ENCODE measurements at places on chromosomes 16 and 17.

DNA sequence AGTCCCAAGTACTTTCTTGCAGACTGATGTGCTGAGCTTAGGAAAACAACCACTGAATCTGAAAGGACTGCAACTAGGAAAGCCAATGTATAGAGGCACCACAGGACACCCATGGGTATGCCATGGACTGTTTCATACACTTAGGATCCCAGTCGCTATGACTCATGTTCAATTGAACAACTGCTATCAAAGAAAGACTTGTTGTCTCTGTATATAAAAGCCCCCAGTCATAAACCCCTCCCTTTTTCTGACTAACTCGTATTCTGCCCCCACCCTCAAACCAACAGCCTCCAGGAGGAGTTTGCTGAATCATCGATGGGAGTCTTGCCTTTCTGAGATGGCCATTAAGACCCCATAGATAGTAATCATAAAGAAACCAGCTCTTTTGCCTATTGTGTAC, 205.4 kb downstream of the ANKFN1 start:
- no peak for DNase-seq

DNA sequence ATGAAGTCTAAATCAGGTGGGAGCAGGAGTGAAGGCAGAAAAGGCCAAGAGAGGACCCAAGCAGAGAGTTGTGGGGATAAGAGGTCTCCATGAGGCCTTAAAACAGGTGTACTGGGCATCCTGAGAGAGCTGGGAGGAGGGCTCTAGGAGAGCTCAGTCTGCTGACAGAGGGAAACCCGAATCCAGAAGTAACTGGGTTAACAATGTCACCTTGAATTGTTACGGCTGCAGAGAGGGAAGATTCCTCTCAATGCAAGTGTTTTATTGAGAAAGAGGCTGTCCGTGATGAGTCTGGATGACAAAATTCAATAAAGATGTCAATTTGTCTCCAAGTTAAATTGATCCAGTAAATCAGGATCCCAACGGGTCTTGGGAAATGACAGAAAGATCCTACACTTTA, 8.3 kb downstream of the DHRS7C start:
- DNase-seq: no peak

DNA sequence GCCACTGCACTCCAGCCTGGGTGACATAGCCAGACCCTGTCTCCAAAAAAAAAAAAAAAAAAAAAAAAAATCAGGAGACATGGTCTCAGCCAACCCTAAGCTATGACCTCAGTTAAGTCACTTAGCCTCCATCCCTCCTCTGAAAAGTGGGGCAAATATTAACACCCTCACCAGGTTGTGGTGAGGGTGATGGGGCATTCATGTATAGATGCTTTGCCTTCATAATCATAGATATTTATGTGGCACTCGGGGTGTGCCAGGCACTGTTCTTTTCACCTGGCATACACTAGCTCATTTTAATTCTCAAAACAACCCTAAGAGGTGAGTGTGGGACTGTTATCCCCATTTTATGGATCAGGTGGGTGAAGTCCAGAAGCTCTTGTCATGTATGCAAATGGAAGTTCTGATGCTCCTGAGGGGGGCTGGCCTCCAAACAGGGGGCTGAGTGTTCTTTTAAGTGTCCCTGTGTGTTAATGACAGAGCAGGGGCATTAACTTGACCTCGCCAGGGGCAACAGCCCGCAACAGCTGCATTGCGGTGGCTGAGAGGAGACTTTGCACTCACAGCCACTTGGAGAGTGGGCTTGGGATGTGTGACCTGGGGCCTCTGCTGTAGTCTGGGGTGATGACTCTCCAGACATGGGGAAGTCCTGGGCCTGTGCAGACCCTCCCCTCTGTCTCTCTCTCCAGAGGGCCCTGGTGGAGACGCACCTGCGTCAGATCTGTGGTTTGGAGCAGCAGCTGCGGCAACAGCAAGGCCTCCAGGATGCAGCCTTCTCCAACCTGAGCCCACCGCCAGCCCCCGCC, 4.1 kb downstream of the TBKBP1 start:
- no peak for DNase-seq

DNA sequence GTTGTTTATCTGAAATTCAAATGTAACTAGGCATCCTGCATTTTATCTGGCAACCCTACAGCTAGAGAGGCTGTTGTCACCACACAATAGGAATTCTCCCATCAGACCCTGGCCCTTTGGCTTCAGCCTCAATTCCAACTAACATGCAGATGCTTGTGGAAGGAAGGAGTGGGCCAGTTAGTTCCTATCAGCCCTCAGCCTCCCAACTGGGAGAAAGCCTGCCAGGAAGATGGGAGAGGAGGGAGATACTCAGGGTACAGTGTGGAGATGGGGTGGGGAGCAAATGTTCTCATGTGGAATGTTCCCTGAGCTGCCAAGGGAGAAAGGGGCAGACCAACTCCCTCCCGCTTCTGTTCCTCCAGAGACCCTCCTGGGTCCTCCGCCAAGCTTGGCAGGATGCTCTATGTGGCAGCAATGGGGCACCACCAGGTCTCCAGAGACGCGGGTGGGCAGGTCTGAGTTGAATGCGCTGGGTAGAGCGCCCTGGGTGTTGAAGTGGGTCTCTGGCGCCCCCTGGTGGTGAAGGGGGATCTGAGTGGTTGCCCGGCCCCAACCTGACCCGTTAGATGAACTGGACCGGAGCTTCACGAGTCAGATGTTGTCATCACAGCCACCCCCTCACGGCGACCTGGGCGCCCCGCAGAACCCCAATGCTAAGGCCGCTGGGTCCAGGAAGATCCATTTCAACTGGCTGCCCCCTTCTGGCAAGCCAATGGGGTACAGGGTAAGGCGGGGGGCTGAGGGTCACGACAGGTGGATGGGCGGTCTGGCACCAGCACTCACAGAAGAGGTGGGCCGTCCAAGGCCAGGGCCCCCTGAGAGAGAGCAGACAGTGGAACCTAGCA, 15.2 kb downstream of the GALK1 start:
- DNase-seq: peak; percentile 87

- no peak for DNase-seq
These were observed 134.6 kb downstream of the CLEC16A start for GRCh38 chr16:11078812-11079459.

DNA sequence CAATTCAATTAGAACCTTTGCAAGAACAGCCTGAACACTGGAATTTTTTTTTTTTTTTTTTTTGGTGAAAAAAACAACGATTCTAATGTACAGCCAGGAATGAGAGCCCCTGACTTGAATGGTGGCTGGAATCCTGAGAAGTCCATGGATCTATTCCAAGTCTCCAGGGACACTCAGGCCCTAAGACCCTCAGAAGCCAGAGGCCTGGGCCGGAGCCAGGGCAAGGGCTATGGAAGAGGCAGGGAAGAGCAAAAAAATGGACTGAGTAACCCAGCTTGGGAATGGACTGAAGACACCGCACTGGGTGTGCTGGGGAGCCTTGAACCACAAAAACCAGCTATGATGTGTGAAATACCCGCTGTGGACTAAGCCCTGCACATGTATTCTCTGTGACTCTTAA, 60.3 kb upstream of the LHX1 start:
- no peak for DNase-seq

- no peak for DNase-seq
These were observed 3.2 kb downstream of the ACLY start for GRCh38 chr17:41915566-41915965.

DNA sequence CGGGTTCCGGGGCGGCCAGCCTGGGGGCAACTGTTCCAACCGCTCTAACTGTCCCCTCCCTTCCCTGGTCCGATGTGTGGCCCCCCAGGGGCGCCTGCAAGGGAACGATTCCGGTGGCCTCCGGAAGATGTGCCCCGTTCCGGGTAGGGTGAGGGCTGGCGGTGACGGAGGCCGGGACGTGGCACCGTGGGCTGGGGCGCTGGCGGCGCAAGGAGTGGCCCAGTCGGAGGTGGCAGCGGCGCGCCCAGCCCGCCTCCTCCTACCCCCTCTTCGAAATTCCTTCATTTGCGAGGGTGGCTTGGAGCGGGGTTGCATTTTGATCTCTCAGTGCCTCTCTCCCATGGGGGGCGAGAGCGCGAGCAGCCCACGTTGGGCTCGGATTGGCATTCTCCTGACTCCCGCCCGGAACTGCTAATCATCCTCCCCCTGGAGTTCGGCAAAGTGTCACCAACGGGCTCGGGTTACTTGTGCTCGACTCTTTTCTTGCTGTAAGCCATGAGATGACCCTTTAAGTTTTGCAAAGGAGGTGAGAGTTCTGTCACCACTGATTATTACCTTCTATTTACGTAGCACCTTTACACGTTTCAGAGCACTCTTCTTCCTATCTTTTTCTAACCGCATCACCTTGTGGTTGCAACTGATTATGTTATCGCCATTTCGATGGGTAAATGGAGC, 622 bp downstream of the NDEL1 start:
- DNase-seq: peak; percentile 55

DNA sequence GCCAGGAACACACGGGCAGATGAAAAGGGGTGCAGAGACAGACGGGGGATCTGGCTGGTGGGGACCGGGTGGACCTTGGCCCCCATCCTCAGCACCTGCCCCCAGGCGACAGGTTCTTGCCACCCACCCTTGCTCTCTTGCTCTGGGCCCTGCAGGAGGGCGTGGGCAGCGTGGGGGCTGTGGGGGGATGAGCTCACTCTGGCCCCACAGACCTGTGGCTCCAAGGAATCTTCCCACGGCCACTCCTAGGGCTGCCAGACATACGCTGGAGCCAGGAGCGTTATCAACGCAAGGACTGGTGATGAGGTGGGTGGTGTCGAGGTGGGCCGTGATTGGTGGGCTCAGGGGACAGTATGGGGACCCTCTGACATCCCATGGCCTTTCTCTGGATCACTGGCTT, 6.3 kb downstream of the CTRB1 start:
- DNase-seq: no peak

DNA sequence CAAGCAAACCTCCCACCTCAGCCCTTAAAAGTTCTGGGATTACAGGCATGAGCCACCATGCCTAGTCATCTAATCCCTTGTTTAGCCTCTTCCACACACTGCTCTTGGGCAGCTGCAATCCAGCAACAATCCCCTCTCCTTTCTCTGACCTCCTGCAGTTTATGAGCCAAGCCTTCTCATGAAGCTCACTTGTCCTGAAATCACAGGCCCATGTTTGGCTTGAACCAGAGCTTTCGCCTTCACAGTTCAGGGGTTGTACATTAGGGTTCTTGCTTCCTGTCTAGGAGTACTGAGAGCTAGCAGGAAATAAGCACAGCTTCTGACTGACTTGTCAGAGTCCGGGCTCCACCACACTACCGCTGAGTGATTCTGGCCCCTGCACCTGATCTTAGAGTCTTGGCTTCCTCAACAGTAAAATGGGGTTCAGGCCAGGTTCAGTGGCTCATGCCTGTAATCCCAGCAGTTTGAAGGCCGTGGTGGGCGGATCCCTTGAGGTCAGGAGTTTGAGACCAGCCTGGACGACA, 16.3 kb downstream of the ERAL1 start:
- peak; percentile 69 for DNase-seq

GRCh38 chr16:50126183-50126582, 26.9 kb upstream of the TENT4B start:
- DNase-seq: no peak

DNA sequence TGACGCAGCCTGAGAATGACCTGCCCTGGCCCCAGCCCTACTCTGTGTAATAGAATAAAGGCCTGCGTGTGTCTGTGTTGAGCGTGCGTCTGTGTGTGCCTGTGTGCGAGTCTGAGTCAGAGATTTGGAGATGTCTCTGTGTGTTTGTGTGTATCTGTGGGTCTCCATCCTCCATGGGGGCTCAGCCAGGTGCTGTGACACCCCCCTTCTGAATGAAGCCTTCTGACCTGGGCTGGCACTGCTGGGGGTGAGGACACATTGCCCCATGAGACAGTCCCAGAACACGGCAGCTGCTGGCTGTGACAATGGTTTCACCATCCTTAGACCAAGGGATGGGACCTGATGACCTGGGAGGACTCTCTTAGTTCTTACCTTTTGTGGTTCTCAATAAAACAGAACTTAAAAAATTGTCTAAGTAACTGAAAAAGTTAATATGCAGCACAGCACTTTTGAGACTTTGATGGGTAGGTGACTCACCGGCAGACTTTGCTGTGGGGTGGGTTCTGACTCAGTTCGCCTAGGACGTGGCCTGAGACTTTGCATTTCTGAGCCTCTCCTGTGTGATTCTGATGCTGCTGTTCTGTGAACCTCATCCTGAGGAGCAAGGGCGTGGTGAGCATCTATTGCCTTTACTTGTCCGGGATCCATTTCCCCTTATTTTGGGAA, 5.7 kb downstream of the LAT start:
- DNase-seq: peak; percentile 88

DNA sequence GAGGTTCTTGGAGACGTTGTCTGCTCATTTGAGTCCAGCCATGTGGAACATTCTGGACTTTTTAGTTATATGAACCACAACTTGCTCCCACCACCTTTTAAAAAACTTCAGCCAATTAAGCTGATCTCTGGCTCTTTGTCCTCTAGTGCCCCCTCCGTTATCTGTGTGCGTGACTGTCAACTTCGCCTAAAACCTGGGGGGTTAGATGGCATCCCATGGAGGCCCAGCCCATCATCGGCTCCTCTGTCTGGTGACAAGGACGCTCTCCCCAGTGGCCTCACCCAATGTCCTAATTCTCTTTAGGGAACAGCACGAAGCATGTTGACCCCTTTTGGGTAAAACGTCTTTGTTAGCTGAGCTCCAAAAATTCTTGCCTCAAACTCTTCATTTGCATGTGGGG, 341.0 kb upstream of the TNRC6C start:
- no peak for DNase-seq

DNA sequence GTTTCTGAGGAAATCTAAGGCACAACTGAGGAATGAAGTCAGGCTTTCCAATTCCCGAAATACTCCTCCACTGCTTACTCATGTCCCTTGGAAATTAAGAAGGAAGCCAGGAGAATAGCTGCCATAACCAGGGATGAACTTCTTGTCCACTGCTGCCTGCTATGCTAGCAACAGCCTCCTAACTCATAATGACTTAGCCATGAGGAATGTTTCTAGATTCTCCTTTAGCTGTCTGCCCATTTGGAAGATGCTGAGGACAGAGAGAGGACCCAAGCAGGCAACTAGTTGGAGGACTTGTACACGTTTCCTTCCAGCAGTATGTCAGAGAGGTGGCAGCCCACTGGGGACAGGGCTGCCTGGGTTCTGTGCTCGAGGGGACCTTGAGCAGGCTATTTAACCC, 939 bp upstream of the CCL2 start:
- no peak for DNase-seq

Measured in activated CD4-positive, alpha-beta T cell treated with anti-CD3 and anti-CD28 coated beads, Interleukin-2, Interleukin-4, amounts not matched to agents 100 ng/mL and 50 ng/mL, durations not matched to agents 16 hours and 8 hours (primary cell).